ENCODE measurements at places on chromosomes 2 and 18. TPM values are rescaled to one million over a fixed set of nuclear protein-coding genes. Genes with fewer than 3 reads are reported as not detected.
A peak's percentile ranks its signal among the peaks of the same experiment; 100 is the strongest.

DNA sequence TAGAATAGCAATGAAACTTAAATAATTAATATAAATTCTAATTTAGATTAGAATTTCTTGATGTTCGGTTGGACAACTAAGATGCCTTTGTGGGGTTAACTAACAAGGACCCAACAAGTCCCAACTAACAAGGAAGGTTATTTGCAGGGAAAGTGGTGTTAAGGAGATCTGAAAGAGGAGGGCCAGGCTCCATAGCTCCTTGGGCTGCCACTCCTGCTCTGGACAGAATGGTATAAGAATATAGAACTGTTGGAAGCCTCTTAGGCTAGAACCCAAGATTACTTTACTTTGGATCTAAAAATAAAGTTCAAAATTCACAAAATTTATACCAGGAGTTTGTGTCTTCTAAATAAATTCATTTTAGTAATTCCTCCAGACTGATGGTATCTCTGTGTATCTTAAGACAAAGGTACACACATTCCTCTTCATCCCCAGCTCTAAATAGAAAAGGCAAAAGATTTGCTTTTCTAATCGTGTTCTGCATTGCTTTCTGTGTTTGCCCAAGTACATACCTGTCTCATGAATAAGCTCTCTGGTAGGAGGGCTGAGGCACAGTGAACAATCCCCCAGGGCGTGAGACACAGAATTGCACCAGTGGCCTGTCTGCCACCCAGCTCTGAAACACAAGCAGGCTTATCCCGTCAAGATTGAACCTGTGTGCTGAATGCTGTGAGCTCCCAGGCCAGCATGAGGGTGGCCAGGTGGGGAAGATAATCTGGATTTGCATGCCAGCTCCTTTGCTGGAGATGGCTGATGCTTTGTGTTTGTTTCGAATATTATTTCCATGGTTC, 176.0 kb downstream of the ACKR3 start:
- DNase-seq = peak; percentile 49

- DNase-seq = no peak
Measured at GRCh38 chr2:203714112-203714511, 7.7 kb downstream of the CD28 start.

Gene DSC2
- 0.48 TPM for total RNA-seq

Gene REG1A
- total RNA-seq = 0.95 TPM

Gene ALPI
- not detected for total RNA-seq
